Bone marrow (tissue), 2 donors: ENCODE measurements at places on chromosomes 4 and X.

- DNase-seq: no peak
Observed at GRCh38 chr4:189850239-189850856, 90.3 kb upstream of the FRG1 start.

DNA sequence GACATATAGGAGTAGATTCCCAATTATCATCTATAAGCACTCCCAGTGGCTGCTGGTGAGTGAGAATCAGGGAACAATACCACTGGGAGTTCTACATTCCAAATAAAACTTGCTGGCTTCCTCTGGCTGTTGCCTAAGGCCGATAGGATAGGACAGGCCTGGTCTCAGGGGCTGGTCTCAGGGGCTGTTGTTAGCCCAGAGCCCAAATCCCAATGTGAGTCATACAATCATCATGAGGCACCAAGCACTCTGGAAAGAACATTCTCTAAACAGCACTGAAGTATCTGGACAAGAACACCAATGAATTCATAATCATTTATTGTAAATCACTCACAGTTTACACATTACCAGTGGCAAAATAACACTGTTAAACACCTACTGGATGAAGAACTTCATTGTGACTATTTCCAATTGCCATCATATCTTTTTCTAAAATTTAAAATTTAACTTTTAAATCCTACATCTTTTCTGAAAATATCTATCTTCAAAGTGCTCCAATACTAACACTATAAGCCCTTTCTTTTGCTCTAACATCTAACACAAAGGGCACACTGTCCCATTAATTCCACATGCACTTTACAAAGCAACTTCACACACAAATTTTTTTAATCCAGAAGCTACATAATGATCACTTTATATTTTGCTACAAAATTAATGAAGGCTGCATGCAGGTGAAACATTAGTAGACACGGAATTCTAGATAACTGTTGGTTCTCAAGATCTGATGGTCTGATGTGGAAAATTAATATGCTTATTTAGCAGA is 67.6 kb upstream of the TMEM150C start:
- no peak for DNase-seq

DNA sequence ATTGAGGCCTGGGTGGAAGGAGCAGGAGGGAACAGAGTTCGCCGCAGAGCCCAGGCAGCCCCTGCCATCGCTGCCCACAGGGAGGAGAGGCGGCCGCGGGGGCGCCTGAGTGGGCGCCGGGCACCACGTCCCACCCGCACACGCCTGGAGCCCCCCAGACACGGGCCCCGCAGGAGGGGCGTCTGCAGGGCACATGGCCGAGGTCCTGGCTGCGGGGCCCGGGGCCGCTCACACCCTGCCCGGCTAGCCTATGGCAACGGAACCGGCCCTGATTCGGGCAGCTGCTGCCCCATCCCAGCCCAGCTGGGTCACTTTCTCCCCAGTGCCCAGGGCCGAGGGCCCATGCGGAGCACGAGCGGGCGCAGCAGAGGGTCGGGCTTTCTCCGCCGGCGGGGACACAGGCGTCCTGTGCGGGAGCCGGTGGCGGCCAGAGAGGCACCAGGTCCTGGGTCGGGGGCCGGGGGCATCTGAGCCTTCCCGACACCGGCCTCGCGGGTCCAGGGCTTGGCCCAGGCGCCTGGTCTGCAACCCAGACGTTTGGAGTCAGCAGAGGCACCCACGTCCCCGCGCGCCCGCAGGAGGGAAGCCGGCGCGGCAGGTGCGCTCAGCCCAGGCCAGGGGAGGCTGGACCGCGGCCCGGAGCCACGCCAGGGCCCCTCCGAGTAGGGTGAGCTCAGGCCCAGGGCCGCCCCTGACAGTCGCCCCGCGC is 91.2 kb downstream of the FAM53A start:
- no peak for DNase-seq

DNA sequence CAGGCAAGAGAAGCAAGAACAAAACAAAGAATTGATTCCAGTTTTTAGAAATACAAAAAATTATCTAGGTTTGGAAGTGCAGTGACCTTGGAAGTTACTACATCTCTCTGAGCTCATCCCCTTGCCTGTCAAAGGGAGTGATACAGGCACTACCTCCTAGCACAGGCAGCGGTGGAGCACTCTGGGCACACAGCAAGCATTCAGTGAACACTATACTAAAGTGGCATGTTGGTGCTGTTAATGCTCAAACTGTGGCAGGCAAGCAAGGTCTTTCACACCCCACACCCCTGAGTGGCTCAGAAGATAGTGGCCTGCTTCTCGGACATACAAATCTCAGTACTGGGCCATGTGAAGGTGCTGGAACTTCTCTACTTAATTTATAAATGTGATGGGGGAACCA is 51.2 kb downstream of the DRD5 start:
- no peak for DNase-seq

DNA sequence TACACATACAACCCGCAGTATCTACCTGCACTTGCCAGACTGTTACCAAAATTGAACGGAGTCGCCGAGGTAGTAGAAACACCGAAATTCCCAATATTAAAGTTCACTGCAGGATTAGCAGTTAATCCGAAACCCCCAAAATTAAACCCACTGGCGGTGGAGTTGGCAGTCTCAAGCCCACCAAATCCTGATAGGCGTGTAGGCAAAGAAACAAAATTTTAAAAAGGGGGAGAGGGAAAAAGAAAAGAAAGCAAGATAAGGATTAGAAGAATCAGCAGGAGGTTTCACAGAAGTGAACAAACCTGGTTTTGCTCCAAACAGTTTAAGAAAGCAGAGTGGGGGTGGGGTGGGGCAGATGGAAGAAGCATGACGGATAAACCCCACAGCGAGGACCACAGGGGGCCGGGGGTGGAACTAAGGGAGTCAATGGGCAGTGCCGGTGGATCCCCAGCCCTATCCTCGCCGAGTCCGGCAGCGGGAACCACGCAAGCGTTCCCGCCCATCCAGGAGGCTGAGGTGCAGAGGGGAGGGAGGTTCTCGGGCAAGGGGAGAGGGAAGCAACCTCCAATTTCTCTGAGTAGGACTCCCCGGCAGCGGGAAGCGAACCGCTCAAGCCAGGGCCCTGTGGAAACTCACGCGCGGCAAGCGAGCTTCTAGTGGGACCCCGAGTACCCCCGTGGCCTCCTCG is 599 bp downstream of the NUP54 start:
- no peak for DNase-seq

DNA sequence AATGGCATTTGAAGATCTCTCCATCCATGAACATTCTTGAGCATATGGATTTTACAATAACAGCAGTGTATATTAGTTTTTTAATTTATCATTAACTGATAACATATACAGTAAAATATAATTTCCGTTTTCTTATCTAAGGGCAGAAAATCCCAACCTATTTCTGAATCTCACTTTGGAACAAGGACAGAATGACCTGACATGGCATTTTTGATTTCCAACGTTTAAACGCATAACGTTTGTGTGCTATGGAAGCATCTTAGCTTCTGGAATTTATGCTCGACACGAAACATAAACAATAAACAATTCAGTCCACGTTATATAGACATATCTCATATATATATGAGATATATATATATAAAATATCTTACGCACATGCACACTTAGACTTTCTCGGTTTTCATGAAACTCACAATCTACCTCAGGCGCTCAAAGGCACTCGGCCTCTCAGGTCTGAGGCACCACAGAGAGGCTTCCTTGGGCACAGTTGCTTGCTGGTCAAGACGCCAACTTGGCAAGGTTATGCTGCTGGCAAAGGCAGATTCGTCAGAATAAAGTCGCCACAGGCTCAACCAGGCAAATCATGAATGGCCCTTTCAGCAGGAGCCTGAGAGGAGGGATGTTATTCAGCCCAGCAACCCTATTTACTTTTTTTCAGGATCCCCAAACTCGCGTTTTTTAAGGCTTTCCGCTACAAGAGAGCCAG is 1.0 kb upstream of the UGT8 start:
- DNase-seq: no peak

DNA sequence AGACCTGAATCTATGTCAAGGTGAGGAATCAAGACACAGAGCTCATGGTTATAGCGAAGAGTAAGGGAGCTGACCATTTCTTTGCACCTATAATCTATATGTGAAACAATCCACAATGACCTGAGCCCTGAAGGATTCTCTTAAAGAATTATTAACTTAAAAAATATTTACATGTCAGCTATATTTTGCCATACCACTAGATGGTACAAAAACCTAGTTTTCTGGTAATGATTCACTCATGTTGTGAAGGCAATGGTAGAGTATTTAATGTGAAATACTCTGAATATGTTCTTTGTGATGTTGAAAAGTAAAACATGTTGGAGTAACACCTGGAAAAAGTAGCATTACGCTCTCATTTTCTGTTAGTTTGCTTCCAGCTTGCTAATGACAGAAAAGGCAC is 40.0 kb downstream of the VGLL1 start:
- DNase-seq: no peak

GRCh38 chr4:73442275-73442674 is 6.3 kb downstream of the AFP start:
- DNase-seq: no peak

- no peak for DNase-seq
Observed at GRCh38 chr4:138053641-138054301, 188.4 kb downstream of the SLC7A11 start.

DNA sequence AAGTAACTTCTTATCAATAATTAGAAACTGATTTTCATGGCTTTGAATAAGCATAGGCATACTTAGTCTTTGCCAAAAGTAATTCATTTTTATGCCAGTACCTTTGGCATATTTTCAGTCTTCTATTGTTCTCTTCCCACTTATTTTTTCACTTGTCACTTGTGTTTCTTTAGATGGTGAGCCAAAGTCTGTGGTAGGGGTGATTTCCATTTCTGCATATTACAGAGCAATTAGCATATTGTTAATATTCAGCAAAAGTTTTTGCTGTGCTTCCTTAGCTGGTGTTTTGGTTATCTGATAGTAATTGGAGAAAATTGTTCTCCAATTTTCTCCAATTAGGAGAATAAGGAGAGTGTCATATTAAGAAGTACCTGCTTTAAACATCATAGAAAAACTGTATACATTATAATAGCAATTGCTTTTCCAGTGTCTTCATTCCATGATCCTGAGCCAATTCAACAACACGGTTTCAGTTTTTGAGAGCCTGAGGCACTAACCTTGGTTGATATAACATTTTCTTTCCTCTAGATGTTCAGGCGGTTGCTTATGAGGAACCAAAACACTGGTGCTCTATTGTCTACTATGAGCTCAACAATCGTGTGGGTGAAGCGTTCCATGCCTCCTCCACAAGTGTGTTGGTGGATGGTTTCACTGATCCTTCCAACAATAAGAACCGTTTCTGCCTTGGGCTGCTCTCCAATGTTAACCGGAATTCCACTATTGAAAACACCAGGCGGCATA is 64.7 kb downstream of the SMAD1 start:
- DNase-seq: no peak

DNA sequence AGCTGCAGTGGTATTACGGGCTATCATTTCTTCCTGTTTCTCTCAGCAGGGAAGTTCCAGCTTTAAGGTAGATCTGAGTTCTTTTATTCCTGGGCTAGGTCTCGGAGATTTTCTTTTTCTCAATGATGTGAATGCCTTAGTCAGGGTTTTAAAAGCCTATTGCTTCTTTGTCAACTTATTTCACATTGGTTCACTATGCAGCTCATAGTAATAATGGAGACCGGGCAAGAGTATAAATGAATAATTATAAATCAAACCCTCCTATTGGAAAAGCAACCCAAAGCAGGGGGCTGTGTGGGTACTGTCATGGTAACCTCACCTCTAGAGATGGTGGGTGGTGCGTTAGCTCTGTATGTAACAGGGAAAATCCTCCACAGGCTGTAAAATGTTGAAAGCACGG is 563.6 kb downstream of the RPA4 start:
- DNase-seq: no peak

DNA sequence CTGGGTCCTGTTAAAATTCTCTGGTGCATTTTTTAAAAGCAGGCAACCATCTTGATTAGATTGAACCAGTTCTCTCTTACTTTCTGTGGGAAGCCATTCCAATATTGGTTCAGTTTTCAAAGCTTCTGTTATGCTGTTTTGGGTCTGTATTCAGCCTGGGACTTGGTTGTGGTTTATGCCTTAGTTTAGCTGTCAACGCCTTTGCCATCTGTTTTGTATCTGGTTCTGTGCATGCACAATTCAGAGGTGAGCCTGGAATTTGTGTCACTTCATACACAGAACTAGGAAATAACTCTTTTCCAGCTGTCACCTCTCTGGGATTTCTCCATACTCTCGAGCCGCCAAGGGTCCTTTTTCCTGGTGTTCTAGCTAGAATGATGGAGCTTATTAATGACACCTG is 46.2 kb downstream of the STAP1 start:
- DNase-seq: no peak

DNA sequence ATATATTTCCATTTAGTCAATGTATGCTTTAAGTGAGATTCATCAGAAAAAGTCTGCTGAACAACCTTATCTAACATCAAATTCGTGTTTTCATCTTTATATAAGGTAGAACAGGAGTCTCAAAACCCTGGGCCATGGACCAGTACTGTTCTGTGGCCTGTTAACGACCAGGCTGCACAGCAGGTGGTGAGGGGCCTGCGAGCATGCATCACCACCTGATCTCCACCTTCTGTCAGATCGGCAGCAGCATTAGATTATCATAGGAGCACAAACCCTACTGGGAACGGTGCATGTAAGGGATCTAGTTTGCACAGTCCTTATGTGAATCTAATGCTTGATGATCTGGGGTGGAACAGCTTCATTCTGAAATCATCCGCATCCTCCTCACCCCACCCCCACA is 3.2 kb downstream of the CTSO start:
- no peak for DNase-seq

DNA sequence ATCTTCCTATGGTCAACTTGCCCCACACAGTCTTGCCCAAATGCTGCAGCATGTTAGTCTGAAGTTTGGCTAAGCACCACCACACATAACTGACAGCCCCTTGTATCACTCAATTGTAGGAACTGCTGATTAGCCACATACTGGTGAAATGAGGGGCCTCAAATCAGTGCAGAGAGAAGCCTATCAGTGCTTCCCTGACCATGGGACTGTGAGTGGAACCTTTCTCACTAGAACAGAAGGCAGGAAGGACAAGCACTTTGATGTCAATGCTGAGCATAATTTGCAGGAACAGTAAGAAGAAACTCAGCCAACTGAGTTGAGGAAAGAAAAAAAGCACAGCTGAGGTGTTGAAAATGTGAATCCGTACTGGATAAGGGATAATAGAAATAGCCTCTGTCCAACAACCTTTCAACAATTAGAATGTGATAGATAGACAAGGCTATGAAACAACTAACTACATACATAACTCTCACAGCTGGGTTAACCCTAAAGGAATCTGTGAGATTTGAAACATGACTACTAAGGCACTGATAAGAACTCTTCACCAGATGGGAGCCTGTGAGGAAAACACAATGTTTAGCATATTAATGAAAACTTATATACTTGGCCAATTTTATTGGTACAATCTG is 136.6 kb upstream of the SH3RF1 start:
- no peak for DNase-seq
